Aorta (tissue), 5 donors: ENCODE measurements at places on chromosomes 1 and 21.

- DNase-seq: no peak
Observed at GRCh38 chr1:61825393-61825792, 83.1 kb downstream of the PATJ start.

DNA sequence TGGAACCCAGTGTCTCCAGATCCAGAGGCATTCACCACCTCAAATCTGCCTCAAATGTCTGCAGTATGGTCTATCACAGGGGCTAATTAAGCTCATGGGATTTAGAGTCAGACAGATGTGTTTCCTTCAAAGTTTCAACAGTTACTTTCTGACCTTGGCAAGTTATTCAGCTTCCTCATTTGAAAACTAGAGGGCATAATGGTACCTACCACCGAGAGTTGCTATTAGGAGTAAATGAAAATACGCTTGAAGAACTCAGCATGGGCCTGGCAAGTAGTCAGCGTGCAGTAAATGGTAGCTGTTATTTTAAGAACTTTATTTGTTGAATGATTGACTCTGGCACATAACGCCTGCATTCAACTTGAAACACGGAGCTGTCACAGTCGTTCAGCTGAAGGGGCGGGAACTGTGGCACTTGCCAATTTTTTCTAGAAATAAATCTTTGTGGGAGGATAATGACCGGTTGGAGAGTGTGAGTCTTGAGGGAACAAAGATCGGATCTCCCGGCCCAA lies 1.2 kb upstream of the CAP1 start:
- no peak for DNase-seq

GRCh38 chr1:226360106-226360746 lies 47.7 kb downstream of the PARP1 start:
- DNase-seq: no peak

GRCh38 chr1:202932476-202932875 lies 5.4 kb upstream of the KLHL12 start:
- DNase-seq: no peak

- DNase-seq: no peak
Observed at GRCh38 chr1:168623831-168624230, 47.4 kb downstream of the XCL1 start.
